ENCODE measurements at places on chromosomes 7 and 10.
A peak's percentile ranks its signal among the peaks of the same experiment; 100 is the strongest.

DNA sequence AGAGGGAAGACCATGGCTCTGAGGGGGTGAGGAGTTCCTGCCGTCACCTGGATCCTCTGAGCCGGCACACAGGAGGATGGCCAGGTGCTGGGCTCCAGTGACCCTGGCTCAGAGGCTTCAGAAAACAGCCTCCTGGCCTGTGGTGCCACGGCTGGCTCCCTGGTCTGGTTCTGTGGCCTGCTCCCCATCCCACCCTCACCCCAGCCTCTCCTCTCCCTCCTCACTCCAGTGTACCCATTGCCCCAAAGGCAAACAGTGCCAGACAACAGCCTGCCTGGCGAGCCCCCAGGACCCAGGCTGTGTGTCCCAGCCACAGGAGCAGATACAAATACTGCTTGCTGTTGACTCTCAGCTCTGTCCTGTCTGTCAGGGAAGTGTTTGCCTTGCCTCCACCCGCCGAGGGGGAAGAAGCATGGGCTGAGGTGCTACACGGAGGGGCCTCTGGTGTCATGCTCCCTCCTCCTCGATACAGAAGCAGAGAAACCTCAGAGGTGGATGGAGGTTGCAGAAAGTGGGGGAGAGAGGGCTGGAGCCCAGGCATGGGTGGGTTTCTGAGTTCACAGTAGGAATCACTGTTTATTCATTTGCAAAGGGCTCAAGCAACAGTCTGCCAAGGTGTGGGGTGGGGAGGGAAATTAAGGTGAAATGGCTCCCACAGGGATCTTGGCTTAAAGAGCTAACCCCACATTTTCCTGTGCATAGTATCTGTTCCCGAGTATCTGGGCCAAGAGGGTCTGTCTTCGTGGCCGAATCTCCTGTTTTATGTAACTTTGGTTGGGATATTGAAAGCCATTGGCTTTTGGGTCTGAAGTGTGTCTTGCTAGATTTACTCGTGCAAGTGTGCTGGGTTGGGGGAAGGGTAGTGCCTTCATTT, 5.5 kb downstream of the ADRA2A start:
- no peak for DNase-seq

DNA sequence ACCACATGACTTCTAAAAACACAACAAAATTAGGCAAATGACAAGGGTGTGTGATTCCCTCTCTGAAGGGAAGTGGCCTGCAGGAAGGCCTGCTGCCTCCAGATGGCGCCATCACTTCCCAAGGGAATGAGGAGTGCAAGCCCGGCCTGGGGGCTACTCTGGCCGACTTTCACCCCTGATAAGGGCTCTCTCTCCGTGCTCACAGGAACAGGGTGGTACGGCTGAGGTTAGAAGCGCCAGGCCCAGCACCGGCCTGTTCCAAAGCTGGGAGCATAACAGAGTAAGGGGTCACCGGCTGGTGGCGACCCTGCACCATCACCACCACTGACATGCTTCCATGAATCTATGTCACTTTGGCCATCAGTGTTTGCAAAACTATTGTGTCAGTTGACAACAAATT, 13.1 kb downstream of the RBP3 start:
- peak; percentile 51 for DNase-seq

- DNase-seq: no peak
Observed at GRCh38 chr7:157389951-157390730, 53.3 kb downstream of the DNAJB6 start.

DNA sequence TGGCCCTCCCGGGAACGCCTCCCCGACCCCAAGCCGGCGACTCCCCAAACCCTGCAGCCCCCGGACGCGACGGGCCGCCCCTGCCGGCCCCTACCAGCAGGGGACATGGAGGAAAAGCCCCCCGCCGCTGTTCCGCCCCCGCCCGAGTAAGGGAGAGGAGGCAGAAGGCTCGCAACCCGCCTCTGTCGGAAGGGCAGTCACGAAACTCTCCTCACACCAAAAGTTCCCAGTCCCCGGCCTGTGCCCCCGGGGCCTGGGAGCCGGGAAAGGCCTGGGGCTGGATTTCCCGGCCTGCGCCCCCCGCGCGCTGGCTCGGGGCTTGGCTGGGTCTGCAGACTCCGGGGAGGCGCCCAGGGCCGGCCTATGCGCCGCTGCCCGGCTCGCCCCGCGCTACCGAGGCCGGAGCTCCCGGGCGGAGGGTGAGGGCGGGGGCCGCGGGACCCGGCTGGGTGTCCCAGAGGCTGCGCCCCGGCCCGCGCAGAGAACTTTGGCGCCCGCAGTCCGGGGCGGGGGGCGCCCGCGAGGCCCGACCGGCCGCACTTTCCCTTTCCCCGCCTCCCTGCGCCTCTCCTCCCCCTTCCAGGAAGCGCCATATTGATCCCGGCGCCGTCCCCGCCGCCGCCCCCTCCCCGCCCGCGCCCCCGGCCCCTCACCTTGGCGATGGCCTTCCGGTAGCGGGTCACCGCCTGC, 728 bp downstream of the PARD3 start:
- DNase-seq: no peak

GRCh38 chr7:134947329-134947728, 39.0 kb upstream of the AGBL3 start:
- DNase-seq: no peak

GRCh38 chr10:73786512-73786885, 1.1 kb downstream of the ZSWIM8 start:
- DNase-seq: no peak
